ENCODE measurements at places on chromosomes 5 and 9.

DNA sequence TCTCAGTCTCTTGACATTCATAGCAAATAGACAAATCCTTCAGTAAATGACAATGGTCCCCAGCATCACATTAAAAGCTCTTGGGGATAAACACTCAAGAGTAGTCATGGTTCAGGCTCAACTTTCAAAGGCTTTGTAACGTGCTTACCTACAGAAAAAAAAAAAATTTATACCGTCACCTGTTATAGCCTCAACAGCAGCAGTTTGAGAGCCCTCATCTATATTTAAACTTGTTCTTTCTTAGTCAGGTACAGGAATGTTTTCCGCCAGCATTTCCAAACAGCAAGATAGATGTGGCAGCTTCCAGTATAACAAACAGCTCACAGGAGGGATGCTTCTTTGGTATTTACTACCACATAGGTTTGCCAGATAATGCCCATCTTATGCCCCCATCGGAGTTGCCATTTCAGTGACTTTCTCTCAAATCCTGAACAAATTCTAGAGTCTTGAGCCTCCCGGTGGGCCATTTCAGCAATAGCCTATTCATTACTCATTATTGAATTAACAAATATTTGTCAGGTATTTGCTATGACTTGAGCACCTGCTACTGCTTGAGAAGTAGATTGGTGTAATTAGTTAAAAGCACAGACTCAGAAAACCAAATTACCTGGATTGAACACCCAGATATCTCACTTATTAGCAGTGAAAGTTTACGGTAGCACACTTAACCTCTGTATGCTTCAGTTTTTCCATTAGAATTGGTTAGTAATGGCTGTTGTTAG lies 470.0 kb downstream of the EBF1 start:
- no peak for DNase-seq

DNA sequence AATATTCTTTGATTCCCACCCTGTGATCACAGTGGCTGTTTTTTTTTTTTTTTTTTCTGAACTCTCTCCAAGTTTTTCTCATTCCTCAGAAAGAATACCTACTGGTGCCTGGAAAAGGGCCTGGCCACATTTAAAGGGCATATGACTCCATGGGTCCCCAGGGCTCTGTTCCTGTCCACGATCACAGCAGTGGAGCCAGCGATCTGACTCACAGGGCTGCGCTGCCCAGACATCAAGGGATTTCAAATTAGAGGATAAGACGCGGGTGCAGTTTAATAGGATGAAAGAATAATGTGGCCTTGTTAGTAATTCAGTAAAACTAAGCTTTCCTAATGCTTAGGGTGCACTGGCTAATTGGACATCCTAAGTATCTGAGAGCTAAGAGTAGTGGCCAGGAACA lies 175.1 kb upstream of the MSX2 start:
- no peak for DNase-seq

- DNase-seq: no peak
These were observed 457.5 kb downstream of the ENC1 start for GRCh38 chr5:74183041-74183440.

GRCh38 chr5:76528547-76529331 lies 94.5 kb downstream of the F2RL2 start:
- DNase-seq: no peak

GRCh38 chr5:138963763-138964371 lies 88.7 kb upstream of the LRRTM2 start:
- DNase-seq: no peak

GRCh38 chr9:137066096-137066861 lies 4.1 kb downstream of the SAPCD2 start:
- DNase-seq: no peak

- DNase-seq: no peak
These were observed 4.2 kb downstream of the CNOT6 start for GRCh38 chr5:180498378-180498777.

GRCh38 chr9:93588641-93589609 lies 12.5 kb downstream of the PHF2 start:
- DNase-seq: no peak

DNA sequence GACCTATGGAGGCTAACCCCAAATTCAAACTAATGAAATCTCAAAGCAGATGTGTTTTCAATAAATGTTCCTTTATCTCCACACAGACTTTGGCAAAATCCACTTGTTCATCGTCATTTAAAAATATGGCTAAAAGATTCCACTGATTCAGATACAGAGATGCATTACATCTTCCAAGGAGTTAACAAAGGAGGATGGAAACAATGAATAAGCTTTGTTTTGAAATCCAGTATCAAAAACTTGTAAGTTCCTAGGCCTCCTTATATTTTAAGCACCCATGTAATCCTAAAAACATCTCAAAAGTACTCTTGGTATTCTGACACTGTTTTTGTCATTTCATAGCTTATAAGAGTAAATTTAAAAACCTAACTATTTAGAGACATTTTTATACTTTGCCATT lies 345.6 kb upstream of the ACTBL2 start:
- no peak for DNase-seq

DNA sequence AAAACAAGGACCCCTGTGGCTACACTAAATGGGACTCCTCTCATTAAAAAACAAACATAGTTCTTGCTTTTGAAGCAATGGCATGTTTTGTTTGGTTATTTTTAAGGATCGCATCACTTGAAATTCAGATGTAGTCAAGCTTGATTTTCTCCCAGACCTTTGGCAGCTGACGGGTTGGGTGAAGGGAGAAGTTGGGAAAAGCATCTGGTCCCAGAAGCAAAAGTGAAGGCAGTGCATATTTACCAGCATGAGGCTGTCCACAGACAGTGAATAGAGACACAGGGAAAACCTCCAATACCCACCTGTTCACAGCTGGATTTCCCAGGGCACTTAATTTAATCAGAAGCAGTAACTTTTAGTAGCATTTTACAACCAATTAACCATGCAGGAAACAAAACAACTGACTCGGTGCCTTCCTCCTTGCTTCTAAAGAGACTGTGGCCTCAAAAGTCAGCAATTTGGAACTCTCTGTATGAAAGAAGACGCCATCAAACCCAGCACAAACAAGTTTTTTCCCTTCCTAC lies 245.4 kb downstream of the EBF1 start:
- DNase-seq: no peak

- DNase-seq: peak; percentile 43
These were observed 118.3 kb downstream of the SLC1A3 start for GRCh38 chr5:36724467-36725332.

DNA sequence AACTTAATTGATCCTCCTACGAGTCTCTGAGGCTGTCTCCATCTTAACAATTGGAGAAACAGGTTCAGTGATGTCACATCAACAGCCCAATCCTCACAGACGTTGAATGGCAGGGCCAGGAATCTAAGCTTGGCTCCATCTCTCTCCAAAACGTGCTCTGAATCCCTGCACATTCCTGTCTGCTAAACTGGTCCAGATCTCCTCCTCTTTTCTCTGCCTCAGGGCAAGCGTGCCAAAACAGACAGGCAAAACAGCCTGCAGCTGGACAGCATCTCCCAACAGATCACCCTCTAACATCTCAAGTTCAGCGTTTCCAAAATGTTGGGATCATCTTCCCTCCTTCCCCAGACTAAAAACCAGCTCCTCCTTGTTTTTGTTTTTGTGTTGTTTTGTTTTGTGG lies 6.6 kb downstream of the FBP1 start:
- DNase-seq: no peak

DNA sequence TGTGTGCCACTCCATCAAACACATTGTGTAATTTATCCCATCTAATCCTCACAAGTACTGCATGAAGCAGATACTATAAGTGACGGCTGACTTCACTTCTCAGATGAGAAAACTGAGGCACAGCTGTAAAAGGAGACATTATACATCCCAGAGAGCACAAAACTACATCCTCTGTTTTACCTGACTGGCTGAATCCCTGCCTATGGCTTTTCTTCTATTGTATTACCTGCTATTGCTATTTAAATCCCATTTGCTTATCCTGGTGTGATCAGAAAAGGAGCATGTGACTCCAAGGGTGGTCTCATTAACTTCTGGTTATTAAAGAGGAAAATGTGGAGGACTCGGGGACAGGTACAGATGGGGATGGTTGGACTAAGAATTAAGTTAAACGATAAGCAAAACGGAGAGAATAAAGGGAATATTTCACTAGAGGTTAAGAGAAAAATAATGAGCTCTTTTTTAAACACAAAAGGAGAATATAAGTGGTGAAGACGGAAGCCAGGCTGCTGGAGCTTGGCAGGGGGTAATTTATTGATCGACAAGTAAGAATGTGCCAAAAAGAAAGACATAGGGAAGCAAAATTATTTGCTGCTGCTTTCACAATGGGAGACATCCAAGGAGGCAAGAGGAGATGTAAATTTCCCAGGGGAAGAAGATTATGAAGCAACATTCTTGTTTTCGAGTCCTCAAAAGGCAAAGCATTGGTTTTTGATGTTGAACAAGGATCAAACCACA lies 155.7 kb upstream of the GPR151 start:
- no peak for DNase-seq

DNA sequence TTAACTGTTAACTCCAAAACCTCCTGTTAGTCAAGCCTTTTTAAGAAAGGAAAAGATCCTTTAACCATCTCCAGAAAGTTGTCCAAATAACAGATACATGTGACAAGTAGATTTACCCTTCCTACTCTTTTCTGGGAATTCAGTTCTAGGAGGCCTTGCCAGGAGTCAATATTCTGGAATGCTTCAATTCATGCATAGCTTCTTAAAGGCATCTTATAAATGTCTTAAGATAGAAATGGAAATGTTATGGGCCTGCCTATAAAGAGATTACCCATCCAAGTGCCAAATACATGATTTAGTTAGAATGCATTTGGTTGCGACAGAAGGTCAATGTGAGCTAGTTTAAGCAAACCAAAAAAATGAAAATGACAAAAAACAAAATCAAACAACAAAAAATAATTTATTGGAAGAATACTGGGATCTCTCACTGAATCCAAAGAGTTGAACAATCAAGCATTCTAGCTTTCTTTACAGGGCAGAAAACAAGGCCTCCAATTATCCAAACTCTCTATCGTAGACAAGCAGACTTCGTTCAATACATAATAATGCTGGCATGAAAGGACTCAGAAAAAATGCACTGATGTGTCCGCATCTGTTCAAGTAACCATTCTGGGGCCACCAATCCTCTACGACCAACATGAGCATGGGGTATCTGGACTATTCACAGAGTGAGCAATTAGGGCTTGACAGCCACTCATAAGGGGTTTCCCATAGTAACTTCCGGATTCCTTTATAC lies 188.6 kb downstream of the CTNND2 start:
- DNase-seq: no peak

- no peak for DNase-seq
These were observed 100.6 kb upstream of the VCAN start for GRCh38 chr5:83370957-83371356.

GRCh38 chr9:136522314-136523237 lies 23.3 kb downstream of the NOTCH1 start:
- no peak for DNase-seq

GRCh38 chr5:102901424-102902134 lies 146.5 kb downstream of the PAM start:
- DNase-seq: no peak

DNA sequence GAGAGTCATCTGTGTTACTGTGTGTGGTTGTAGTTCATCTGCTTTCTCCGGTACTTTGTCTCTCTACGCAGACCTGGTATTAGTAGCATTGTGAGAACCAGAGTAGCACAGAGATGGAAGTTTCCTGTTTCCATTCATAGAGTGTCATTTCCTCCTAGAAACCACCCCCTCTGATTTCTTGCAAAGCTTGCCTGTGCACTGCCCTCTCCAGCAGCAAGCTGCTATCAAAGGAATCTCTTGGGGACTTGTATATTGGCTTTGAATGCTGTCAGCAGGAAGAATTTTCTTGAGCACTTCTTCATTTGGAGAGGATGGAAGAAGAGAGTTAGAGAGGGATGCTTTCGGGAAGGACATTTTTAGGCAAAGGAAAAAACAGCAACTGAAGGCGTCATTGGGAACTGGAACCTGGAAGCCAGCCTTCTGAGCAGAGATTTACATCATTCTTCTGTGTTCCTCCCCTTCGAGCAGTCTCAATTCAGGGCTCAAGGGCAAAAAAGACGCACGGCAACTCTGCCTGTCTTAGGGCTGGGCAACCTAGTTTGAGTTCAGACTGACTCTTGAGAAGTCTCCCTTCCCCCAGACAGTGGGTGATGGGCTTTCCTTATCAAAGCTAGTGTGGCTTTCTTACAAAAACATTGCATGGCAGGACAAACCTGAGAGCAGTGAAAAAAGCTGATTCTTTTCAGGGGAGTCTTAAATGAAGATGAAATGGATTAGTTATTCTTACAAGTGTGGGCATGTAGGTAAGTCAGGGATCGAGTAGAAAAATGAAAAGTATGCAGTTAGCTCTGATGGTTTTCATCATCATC lies 226.3 kb downstream of the AOPEP start:
- no peak for DNase-seq

DNA sequence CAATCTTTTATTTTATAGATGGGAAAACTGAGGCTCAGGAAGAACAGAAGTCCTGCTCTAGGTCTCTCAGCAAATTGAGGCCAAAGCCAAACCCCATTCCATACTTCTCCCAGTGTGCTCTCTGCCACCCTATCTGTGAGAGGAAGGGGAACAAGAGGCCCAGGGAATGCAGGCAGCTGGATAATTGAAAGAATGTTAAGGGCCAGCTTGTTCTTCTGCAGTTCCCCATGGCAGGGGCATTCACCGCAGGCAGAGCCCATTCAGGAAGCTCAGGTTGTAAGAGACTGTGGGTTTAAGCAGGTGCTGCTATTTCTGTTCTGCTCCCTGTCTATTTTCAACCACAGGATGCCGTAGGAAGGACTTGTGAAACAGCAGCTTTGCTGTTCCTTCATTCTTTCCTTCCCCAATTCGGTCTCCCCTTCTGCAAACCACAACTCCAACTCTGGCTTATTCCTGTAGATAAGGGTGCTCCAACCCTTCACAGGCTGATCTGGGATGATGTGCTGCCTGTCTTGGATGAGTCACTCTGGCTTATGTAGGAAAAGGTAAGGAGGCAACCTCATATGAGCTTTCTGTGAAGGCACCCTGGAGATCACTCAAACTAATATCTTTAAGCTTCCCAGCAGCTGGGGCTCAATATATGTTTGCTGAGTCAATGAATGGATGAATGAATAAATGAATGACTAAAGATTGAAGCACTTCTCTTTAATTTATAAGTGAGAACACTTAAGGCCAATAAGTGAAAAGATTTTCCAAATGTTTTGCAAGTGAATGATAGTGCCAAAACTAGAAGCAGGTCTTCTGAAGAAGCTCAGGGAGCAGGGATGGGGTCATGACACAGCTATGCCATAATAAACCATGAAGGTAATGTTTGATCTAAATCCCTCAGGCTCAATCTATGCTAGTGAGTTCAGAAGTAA lies 377.6 kb downstream of the BRINP1 start:
- DNase-seq: no peak

DNA sequence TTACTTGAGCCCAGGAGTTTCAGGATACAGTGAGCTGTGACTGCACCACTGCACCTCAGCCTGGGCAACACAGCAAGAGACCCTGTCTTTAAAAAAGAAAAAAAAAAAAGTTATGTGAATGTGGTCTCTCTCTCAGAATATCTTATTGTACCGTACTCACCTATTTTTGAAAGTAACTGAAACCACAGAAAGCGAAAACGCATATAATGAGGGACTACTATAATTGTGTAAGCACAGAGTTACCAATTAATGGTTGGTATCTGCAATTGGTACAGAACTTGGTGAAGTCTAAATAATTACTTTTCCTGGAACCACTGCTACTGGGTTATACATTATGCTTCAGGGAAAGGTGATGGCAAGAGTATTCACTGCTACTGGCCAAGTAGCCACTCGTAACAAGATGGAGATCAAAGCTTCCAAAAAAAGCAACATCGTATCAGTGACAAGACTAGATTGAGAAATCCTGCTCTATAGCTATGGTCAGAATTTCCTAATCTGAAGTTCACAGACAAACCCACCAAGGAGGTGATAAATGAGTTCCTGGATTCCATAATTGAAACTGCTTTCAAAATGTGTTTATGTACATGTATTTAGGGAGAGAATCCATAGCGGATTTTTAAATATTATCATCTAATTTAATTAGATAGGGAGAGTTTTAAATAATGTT lies 82.7 kb downstream of the NR6A1 start:
- DNase-seq: no peak

Measured in stimulated activated naive CD8-positive, alpha-beta T cell treated with anti-CD3 and anti-CD28 coated beads, Interleukin-15, Interleukin-2, amounts not matched to agents 100 U/mL and 50 U/mL, for 24 hours (primary cell).